ENCODE measurements at places on chromosomes 16 and 17. TPM values are rescaled to one million over a fixed set of nuclear protein-coding genes. Genes with fewer than 3 reads are reported as not detected.

GRCh38 chr17:27947005-27947406 lies 53.8 kb upstream of the LYRM9 start:
- DNase-seq: no peak

GRCh38 chr17:28684963-28685362 lies 23.0 kb downstream of the SUPT6H start:
- DNase-seq: no peak

GRCh38 chr17:82110298-82110697 lies 12.3 kb upstream of the FASN start:
- DNase-seq: no peak

DNA sequence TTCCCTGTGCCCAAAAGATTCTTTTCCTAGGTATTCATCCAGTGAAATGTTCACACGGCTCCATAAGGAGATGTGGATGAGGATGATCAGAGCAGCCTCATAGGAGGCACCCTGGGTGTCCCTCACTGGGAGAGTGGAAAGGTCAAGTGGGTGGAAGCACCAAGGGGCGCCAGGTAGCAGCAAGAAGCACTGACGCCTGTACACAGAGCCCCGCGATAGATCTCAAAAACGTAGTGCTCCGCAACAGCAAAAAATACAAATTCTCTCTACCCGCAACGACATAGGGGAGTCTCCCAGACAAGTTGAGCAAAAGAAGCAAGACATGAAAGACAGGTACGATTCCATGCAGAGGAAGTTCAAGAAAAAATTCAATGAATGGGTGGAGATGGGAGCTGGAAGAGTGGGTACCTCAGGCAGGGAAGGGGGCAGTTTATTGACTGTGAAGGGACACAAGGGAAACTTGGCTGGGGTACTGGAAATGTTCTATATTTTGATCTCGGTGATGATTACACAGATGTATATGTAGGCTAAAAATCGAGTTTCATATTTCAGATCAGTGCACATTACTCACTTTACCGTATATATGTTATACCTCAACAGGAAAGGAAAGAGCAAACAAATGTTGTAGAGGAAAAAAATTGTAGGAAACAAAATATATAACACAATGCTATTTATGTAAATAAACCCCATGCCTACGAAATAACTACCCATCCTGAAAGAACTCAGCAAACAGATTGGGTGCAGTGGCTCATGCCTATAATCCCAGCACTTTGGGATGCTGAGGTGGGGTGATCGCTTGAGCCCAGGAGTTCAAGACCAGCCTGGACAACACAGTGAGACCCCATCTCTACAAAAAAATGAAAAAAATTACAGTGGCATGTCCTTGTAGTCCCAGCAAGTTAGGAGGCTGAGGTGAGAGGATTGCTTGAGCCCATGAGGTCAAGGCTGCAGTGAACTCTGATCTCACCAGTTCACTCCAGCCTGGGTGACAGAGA lies 17.8 kb upstream of the ETV4 start:
- DNase-seq: no peak

DNA sequence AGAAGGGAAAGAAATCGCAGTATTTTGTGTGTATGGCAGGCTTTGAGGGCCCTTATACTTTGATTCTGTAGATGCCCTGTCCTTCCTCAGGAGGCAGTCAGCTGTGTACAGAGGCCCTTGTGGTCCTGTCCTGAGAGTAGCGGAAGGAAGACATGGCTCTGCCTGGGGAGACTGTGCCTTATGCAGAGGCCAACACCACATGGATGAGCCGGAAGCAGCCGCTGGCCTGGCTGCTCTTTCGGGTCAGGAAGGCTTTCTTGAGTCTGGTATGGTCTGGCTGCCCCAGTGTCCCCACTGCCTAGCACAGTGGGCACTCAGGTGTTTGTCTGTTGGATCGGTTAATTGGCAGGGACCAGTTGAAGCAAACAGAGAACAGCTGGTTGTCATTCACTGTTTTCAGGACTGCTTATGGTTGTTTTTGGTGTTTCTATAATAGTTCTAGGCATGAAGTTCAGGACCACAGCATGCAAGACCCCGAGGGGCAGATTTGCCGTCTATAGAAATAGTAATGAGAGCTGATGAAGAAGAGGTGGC lies 12.4 kb downstream of the USP10 start:
- no peak for DNase-seq

DNA sequence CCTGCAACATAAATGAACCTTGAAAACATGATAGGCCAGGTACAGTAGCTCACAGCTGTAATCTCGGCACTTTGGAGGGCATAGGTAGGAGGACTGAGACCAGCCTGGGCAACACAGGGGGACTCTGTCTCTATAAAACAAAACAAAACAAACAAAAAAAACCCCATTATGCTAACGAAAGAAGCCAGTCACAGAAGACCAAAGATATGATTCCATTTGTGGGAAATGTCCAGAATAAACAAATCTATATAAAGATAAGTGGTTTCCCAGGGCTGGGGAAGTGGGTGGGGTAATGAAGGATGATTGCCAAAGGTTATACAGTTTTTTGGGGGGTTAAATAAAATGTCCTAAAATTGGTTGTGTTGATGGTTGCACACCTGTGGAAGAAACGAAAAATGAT lies 36.5 kb upstream of the SIAH1 start:
- no peak for DNase-seq

DNA sequence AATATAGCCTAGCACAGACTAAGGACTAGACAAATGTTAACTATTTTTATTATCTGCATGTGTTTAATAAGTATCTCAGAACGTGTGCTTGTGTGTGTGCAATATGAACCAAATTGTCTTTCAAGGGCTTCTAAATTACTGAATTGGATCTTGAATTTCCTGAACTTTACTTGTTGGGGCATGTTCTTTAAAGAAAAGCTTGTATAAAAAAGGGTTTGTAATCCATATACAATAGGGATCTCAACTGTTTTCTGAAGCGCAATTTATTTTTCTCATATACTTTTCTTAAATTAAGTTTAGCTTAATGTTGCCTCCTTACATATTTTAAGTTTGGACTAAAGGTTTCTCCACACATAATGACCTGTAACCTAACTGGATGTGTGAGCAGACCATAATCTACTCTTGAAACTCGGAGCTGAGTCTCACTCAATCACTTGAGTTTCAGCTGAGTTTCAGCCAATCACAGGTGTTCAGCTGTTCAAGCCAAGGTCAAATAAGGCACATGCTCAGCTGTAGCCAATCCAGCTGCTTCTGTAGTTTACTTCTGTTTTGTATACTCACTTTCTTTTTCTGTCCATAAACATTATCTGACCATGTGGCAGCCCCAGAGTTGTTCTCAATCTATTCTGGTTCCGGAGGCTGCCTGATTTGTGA lies 72.3 kb downstream of the CDK5R1 start:
- DNase-seq: no peak

DNA sequence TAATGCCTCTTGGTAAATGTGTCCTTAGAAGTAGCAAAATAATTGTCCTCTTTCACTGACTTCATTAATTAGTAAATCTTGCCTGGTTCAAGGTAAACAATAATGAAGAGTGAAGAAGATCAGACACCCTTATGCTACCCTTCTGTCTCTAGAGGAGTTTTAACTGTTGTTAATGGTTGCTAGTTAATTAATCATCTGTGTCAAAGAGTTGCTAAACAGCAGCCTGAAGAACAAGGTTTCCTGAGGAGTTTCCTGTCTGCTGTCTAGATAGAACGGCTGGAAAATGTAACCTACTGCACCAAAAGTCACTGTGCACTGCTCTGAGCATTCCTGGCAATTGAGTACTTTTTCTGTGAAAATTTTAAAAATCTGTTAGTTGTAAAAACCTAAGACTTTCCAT lies 131.3 kb downstream of the NLK start:
- DNase-seq: no peak

GRCh38 chr17:50459756-50460155 lies 8.9 kb downstream of the CHAD start:
- no peak for DNase-seq

GRCh38 chr17:34709158-34709754 lies 129.9 kb downstream of the TMEM132E start:
- DNase-seq: no peak

- no peak for DNase-seq
Measured at GRCh38 chr17:17041018-17041521, 1.2 kb upstream of the MPRIP start.

DNA sequence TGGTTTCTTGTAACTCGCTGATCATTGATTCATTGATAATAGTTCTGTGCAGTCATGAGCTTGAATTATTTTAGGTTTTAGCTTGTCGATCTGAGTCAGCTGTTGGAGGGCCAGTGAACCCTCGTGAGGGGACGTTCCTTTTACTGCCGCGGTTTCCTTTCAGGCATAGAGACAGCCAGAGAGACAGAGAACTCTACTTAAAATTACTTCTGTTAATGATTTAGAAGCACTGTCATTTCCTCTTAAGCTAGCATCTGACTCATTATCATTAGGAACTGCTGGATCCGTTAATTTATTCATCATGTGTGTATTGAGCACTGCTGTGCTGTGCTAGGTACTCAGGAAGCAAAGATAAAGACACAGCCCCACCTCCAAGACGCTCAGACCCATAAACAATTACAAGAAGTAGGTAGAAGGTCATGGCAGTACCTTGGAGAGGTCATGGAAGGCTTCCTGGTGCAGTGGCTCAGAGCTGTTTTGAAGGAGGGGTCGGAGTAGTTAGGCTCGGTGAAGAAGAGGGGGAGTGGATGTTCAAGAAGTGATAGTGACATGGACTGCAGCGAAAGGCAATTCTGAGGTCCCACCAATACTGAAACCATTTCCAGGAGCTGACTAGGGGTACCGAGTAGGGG lies 3.3 kb downstream of the PGS1 start:
- DNase-seq: no peak

- DNase-seq: no peak
Measured at GRCh38 chr17:74435775-74436359, 4.0 kb downstream of the GPRC5C start.

Gene RAB37
- total RNA-seq: 5.5 TPM

Gene MGAT5B
- total RNA-seq: 8.2 TPM

Gene INCA1
- 1.4 TPM for total RNA-seq

Gene CIAPIN1
- 83.6 TPM for total RNA-seq

Gene CTDNEP1
- 123 TPM for total RNA-seq

Gene LHX1
- 0.93 TPM for total RNA-seq

Gene KRTAP9-2
- not detected for total RNA-seq

Gene FAM171A2
- 23.9 TPM for total RNA-seq
